CD4-positive, alpha-beta T cell (primary cell): ENCODE measurements at places on chromosomes 7 and 10. TPM values are rescaled to one million over a fixed set of nuclear protein-coding genes. Genes with fewer than 3 reads are reported as not detected.

The FGFBP3 gene
- total RNA-seq, result 1.4 TPM

The DYDC2 gene
- not detected for total RNA-seq

The CALN1 gene
- total RNA-seq, result not detected

The NODAL gene
- not detected for total RNA-seq

The SVOPL gene
- total RNA-seq, result not detected

The HOXA3 gene
- total RNA-seq, result not detected

The ARHGAP12 gene
- 40.3 TPM for total RNA-seq

The OTUD1 gene
- 94.5 TPM for total RNA-seq

- no peak for DNase-seq
Measured at GRCh38 chr10:132959559-132959961, 17.2 kb upstream of the CFAP46 start.

DNA sequence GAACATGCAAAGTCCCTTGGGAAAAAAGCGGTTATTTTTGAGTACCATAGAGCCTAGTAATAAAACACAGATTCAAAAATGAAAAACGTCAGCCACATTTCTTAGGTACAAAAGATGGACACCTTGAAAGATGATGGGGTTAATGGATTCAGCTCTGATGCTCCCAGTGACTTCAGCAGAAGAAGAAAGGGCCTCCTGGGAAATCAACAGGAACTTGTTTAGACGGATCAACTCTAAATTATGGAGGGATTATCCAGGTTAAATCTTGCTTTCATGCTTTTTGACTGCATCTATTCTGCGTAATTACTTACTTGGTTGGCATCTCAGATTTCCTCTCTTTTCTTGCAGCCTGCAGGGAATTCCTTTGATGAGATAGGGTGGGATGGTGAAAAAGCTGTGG is 82.5 kb downstream of the TMEM178B start:
- DNase-seq, result no peak

GRCh38 chr7:71900556-71900955 is 511.6 kb downstream of the CALN1 start:
- DNase-seq, result no peak

- no peak for DNase-seq
Measured at GRCh38 chr7:102101111-102101551, 185.5 kb upstream of the SH2B2 start.

DNA sequence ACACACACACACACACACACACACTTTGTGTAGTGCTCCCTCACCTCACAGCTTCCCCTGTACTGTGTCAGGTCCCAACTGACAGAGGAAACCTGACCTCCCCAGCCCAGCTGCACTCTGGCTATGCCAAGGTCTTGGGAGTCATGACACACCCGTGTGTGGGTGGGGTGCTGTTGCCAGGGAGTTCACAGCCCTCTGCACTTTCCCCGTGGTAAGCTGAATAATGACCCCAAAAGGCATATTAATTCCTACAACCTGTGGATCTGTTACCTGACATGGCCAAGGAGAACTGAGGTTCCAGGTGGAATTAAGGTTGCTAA is 8.9 kb upstream of the NANOS1 start:
- no peak for DNase-seq

- no peak for DNase-seq
Measured at GRCh38 chr7:42672339-42672999, 239.4 kb downstream of the C7orf25 start.

GRCh38 chr10:132372516-132373095 is 24.4 kb upstream of the PWWP2B start:
- DNase-seq, result no peak

- no peak for DNase-seq
Measured at GRCh38 chr7:7014827-7015595, 167.3 kb upstream of the C1GALT1 start.

DNA sequence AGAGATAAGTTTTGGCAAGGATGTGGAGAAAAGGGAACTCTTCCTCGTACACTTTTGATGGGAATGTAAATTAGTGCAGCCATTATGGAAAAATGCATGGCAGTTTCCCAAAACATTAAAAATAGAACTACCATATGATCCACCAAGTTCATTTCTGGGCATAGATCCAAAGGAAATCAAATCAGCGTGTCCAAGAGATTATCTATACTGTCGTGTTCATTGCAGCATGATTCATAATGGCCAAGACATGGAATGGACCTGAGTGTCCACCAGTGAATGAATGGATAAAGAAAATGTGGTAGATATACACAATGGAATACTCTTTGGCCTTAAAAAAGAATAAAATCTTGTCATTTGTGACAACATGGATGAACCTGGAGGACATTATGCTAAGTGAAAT is 70.3 kb upstream of the RSU1 start:
- no peak for DNase-seq

DNA sequence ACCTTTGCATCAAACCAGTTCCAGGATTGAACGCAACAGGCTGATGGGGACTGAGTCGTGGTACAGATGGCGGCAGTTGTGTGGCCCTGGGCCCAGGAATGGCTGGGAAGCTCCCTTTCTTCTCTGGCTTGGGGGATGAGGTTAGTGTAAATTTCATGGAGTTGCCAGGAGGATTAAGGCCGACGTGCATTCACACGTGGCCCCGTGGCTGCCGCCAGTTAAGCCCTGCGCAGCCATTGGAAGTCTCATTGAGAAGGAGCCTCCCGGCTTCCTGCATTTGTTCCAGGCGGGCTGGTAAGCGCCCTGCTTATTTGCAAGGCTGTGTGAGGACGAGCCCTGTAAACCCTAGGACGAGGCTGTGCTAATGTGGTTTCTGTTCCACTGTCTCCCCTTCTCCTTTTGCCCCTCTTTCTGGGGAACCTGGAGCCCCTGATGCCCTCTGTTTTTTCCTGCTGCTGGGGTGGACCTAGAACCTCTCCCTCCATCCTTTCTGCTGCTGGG is 174.7 kb upstream of the TNRC18 start:
- DNase-seq, result no peak

GRCh38 chr7:1458683-1459511 is at the start of gene MICALL2:
TSS of gene MICALL2 (minus strand) at chr7:1459470. CDS start at chr7:1459326, 144 bp downstream.
- no peak for DNase-seq

- no peak for DNase-seq
Measured at GRCh38 chr7:69412331-69413146, 185.7 kb upstream of the AUTS2 start.
